ENCODE measurements at places on chromosomes 2 and 18. TPM values are rescaled to one million over a fixed set of nuclear protein-coding genes. Genes with fewer than 3 reads are reported as not detected.

DNA sequence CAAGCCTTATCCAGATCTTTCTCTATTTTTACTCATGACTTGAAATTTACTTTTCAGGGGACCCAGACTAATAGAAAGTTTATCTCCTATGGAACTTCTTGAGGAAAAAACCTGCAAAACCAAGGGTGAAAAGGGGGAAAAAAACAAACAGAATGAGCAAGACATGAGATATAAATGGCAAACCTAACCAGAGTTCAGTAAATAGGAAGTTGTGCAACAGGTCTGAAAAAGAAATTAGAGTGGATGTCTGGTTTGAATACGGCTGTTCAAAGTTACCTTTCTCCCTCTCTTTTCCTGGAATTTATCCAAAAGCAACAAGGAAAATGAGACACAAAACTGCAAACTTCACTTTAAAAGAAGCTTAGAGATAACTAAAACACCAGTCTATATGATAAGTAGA is 78.8 kb upstream of the TGFA start:
- DNase-seq: no peak
- H3K4me1 ChIP-seq: no peaks in the 10 kb centered on the region
- no peaks in the 10 kb centered on the region for H3K36me3 ChIP-seq
- H3K4me3 ChIP-seq: no peak overlapping the region
- no peaks in the 10 kb centered on the region for H3K27me3 ChIP-seq
- no peak overlapping the region for H3K27ac ChIP-seq

DNA sequence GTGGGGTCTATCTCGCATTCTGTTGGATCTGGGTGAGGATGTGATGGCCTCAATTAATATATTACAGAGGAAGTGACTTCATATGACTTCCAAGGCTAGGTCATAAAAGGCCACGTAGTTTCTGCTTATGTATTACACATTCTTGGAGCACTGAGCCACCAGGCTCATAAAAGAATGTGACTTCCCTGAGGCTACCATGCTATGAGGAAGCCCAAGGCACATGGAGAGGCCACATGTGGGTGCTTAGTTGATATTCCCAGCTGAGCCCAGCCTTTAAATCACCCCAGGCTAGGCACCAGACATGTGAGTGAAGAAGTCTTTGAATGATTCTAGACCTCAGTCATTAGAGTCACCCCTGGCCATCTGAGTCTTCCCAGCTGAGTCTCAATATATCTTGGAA is 13.3 kb upstream of the REEP1 start:
- H3K4me3 ChIP-seq: no peak overlapping the region
- H3K27me3 ChIP-seq: no peaks in the 10 kb centered on the region
- H3K36me3 ChIP-seq: no peaks in the 10 kb centered on the region
- no peaks in the 10 kb centered on the region for H3K4me1 ChIP-seq
- no peak overlapping the region for H3K27ac ChIP-seq

IL36RN gene
- not detected for total RNA-seq

UGT1A10 gene
- total RNA-seq: not detected

UGT1A3 gene
- total RNA-seq: not detected

DNA sequence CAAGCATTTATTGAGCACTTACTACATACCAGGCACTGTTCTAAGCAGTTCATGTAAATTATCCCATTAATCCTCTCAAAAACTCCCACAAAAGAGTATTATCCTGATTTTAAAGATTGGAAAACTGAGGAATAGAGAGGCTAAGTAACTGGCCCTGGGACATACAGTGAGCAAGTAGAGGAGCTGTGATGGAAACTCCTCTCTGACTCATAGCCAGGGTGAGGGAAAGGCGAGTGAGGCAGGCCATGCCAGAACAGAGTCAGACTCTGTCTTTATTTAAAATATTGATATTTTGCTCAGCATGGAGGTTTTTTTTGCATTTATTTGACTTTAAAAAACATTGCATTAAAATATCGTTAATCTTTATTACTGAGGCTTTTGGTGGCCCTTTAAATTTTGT is 208.0 kb downstream of the LOXHD1 start:
- H3K27ac ChIP-seq: no peak overlapping the region
- no peaks in the 10 kb centered on the region for H3K36me3 ChIP-seq
- no peaks in the 10 kb centered on the region for H3K4me1 ChIP-seq
- no peak overlapping the region for H3K4me3 ChIP-seq
- peaks cover 6% of the 10 kb centered on the region for H3K27me3 ChIP-seq

- H3K27ac ChIP-seq: no peak overlapping the region
- no peak overlapping the region for H3K4me3 ChIP-seq
- no peaks in the 10 kb centered on the region for H3K36me3 ChIP-seq
- no peak for DNase-seq
- no peaks in the 10 kb centered on the region for H3K27me3 ChIP-seq
These were observed 163.8 kb downstream of the RBM43 start for GRCh38 chr2:151097895-151098294.

DNA sequence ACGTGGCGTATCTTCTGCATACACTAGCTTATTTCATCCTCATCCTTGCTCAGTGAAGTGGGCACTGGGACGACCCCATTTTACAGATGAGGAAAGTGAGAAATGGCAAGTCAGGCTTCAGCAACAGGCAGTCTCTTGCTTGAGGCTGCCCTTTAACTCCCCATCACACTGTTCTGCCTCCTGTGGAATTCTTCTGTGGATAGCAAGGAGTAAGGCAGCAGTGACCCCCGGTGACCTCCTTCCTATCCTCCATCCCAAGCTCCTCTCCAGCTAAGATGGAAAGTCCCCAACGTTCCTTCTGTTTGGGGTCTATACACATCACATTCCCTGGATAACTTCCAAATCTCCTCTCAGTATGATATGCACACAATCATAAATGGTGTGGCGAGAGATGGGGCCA is 10.5 kb downstream of the ANKRD29 start:
- no peak for DNase-seq
- no peaks in the 10 kb centered on the region for H3K4me1 ChIP-seq
- H3K27ac ChIP-seq: no peak overlapping the region
- H3K27me3 ChIP-seq: peaks cover 9% of the 10 kb centered on the region
- H3K4me3 ChIP-seq: no peak overlapping the region

ACTG2 gene
- not detected for total RNA-seq

DNA sequence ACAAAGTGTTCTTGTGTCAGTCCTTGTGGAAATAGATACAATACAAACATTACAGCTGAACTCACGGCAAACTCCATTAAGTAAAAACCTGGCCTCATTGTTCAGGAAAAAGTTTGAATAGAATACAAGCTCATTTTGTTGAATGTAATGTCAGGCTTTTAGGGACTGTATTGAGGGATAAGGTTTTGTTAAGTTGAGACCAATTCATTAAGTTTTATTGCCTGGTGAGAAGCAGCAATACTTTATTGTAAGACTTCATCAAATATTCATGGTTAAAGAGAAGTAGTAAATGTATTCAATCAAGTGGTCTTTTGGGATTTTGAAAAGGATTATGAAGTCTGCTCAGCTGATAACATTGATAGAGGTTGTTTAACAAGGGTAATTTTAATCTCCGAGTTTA is 35.4 kb upstream of the METAP1D start:
- peaks cover 10% of the 10 kb centered on the region for H3K4me1 ChIP-seq
- H3K27ac ChIP-seq: no peak overlapping the region
- no peak overlapping the region for H3K4me3 ChIP-seq
- H3K36me3 ChIP-seq: peaks cover 23% of the 10 kb centered on the region
- DNase-seq: no peak

DNA sequence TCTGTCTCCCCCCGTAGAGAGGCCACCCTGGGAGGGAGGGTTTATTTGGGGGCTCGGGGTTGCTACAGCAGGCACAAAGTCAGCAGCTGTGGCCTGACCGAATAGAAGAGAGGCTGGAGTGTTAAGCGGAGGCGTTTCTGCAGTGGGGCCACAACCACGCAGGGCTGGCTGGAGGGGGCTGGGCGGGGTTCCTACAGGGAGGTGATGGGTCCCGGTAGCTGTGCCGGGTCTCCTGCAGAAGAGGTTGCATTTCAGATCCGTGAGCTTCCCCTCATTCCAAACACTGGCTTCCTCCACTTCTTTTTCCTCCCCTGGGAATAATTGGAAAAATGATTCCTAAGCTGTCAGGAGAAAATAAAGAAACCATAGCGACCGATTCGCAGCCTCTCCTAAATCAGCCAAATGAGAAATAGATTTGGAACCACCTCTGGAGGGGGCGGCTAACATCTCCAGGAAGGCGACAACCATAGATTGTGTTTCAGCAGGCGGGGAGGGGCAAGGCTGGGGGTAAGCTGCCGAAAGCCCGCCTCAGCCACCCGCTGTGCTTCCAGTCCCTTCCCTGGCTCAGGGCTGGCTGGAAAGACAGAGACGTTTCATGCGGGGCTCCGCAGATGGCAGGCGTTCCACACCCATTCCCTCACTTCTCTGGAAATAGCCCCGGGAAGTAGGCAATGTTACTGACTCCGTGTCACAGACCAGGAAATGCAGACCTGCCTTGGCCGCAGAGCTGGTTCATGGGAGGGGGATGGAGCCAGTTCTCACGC is 85.6 kb upstream of the TAF1B start:
- no peak overlapping the region for H3K4me3 ChIP-seq
- H3K4me1 ChIP-seq: peaks cover 44% of the 10 kb centered on the region
- no peak overlapping the region for H3K27ac ChIP-seq
- no peak for DNase-seq
- H3K36me3 ChIP-seq: no peaks in the 10 kb centered on the region
- H3K27me3 ChIP-seq: no peaks in the 10 kb centered on the region

DNA sequence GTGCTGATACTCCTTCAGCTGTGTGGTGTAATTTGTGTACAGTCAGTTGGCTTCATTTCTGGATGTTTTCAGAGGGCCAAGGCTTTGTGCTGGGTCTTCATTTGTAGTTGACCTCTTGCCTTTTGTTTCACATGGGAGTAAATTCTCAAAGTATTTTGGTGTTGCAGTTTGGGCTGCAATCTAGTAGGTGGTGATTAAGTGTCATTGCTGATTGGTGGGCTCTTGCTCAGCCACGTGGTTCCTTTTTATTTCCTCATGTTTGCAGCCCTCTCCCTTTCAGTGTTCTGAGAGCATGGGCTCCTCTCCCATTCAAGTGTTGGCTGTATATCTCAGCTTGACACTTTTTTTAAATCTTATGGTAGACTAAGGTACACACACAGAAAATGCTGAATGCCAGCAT is 96.8 kb downstream of the SNTG2 start:
- no peaks in the 10 kb centered on the region for H3K36me3 ChIP-seq
- no peaks in the 10 kb centered on the region for H3K4me1 ChIP-seq
- H3K27ac ChIP-seq: no peak overlapping the region
- no peak overlapping the region for H3K4me3 ChIP-seq
- no peaks in the 10 kb centered on the region for H3K27me3 ChIP-seq
- DNase-seq: no peak

DNA sequence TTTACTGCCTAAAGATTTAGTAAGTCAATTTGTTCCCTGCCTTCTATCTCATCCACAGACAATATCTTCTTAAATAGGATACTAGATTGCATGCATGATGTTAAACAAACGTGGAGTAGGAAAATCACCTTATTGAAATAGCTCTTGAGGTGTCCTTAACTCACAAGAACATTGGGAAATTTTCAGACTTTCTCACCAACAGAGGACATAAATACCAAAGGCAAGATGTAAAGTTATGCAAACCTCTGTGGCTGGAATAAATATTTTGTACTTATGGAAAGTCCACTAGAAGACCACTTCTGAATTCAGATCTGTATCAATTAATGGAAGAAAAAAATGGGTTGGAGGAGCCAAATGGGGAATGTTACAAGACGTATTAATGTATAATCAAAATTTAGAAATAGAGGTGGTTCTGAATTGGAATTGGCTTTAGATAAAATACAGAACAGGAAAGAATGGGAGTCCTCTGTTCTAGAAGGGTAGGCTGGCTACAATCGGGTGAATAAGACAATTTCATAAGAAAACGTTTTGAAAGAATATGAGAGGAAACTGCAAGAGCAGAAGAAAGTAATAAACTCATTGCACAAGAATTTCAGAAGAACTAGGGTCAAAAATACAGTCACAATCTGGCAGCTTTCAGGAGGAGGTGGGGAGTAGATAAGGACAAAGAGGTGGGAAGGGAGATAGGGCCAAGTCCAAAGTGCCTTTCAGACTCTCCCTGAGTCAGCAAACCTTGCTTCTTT is 69.3 kb upstream of the FN1 start:
- H3K27me3 ChIP-seq: no peaks in the 10 kb centered on the region
- no peaks in the 10 kb centered on the region for H3K36me3 ChIP-seq
- no peak for DNase-seq
- H3K27ac ChIP-seq: no peak overlapping the region

GRCh38 chr2:237786936-237787335 is 11.6 kb upstream of the RBM44 start:
- no peak overlapping the region for H3K4me3 ChIP-seq
- DNase-seq: no peak
- H3K36me3 ChIP-seq: peaks cover 7% of the 10 kb centered on the region
- H3K27me3 ChIP-seq: no peaks in the 10 kb centered on the region
- no peak overlapping the region for H3K27ac ChIP-seq
- H3K4me1 ChIP-seq: no peaks in the 10 kb centered on the region

DNA sequence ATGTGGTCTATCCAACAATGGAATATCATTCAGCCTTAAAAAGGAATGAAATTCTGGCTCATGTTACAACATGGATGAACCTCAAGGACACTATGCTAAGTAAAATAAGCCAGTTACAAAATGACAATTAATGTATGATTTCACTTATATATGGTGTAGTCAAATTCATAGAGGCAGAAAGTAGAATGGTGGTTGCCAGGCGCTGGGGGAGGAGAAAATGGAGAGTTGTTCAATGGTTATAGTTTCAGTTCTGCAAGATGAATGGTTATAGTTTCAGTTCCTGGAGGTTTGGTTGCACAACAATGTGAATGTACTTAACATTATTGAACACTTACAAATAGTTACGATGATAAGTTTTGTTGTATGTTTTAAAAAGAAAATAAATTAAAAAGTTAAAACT is 79.2 kb upstream of the IL1R2 start:
- no peak overlapping the region for H3K27ac ChIP-seq
- H3K4me3 ChIP-seq: no peak overlapping the region
- H3K36me3 ChIP-seq: no peaks in the 10 kb centered on the region
- no peak for DNase-seq

GRCh38 chr2:210559182-210559581 is 2.8 kb downstream of the CPS1 start:
- H3K4me3 ChIP-seq: no peak overlapping the region
- no peaks in the 10 kb centered on the region for H3K27me3 ChIP-seq
- H3K27ac ChIP-seq: no peak overlapping the region
- no peaks in the 10 kb centered on the region for H3K4me1 ChIP-seq

TUBA4B gene
- total RNA-seq: not detected

GRCh38 chr2:8352296-8352695 is 329.6 kb upstream of the ID2 start:
- DNase-seq: no peak
- no peak overlapping the region for H3K4me3 ChIP-seq
- H3K27ac ChIP-seq: no peak overlapping the region
- H3K36me3 ChIP-seq: no peaks in the 10 kb centered on the region
